ENCODE measurements at places on chromosomes 1 and 21.
A peak's percentile ranks its signal among the peaks of the same experiment; 100 is the strongest.

DNA sequence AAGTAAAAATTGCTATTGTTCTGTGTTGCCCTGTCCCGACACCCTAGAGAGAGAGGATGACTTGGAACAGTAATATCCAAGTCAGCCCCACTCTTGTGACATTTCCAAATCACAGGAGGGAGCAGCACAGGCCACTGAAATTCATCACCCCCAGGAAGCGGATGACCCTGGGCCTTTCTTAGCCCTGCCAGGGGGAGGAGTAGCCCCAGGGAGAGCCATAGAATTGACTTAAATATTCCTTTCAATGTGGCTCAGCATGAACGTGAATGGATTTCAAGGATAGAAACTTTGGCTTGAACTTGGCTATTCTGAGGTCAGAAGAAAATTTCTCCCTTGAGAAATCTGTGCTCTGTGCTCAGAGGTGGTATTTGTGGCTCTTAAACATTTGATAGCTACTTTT, 80.6 kb downstream of the CENPF start:
- DNase-seq, result no peak

DNA sequence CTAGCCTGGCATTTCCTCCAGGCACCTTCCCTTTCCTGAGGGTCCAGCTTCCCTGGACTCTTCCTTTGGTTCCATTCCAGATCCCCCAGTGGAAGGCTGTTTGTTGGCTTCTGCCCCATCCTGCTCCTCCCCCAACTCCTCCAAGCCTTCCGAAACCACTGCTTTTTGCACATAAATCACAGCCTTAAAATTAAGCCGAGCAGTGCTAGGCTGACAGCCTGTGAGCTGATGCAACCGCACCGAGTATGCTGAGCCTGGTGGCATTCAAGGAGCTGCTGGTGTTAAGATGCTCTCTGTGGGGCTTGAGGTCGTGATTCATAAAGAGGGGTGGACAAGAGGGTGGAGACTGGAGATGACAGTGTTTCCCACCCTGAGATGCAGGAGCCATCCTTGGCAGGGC, 266.6 kb upstream of the C1orf174 start:
- no peak for DNase-seq

- DNase-seq, result no peak
Observed at GRCh38 chr1:93014168-93014567, 52.9 kb upstream of the DIPK1A start.

GRCh38 chr1:235047331-235047871, 81.2 kb downstream of the TOMM20 start:
- DNase-seq, result peak; percentile 78

DNA sequence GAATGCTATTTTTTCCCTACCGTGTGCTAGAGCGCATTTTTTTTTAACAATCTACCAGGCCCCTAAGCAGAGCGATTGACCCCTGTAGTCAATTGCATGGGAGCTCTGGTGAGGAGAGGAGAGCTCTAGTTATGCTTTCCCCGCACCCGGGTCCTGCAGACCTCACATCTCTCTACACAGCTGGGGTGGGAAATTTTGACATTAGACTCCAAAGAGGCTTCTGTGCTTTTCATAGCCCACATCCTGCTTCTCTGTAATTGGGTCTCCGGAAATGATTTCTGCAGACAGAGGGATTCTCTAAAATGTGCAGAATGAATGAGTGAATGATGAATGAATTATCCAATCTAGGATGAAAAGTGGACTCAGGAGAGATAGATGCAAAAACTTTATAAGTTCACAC, 41.5 kb upstream of the DUSP10 start:
- DNase-seq, result no peak

GRCh38 chr1:27503844-27504587, 14.0 kb upstream of the WASF2 start:
- DNase-seq, result no peak

DNA sequence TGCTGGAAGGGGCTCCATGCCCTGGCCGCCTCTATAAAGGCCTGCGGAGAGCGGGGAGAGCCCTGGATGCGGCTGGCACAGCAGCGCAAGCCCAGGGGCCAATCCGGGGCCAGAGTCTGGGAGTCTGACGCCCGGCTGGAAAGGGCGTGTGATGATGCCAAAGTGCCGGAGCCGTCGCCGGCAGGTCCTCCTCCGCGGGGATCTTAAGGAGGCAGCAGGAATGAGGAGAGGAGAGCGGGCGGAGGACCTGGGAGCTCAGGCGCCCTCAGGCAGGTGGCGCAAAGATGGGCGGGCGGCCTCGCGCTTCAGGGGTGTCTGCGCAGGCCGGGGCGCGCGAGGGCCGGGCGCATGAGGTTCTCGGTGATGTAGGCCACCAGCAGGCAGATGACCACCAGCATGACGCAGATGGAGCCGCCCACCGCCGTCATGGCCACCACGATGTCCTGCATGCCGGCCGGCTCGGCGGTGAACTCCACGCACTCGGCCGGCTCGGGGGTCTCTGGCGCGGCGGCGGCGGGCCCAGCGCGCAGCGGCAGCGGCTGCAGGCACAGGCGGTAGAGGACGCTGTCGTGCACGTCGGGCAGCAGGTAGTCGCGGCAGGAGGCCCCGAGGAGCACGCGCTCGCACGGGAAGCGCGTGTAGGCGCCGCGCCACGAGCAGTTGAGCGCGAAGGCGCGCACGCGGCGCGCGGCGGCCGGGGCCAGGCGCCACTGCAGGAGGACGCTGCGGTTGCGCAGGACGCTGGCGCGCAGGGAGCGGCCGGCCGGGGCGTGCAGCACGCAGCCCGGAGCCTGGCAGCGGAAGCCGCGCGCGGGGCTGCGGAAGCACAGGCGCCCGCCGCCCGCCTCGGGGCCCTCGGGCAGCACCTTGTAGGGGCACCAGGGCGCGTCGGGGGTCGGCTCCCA, 653 bp downstream of the FNDC10 start:
- no peak for DNase-seq

DNA sequence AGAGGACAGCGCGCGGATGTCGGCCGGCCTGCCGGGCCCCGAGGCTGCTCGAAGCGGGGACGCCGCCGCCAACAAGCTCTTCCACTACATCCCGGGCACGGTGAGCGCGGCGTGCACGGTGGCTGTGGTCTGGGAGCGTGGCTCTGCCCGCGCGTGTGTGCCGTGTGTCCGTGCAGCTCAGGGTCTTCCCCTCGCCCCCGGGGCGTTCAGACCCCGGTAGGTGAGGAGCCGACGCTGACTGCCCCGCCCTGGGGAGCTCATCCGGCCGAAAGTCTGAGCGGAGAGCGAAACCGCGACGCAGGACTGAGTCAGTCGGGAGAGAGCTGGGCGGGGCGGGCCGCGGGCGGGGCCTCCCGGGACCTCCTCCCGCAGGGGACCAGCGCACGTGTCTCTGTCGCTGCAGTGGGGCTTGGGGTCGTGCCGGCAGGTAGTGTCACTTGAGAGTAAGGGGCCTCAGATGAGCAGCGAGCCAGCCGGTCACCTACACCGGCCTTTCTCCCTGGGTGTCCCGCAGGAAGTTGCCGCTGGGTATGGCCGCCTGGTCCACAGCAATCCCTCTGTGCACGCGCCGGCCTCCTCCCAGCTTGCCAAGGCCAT, 520 bp downstream of the PLEKHN1 start:
- DNase-seq, result no peak

DNA sequence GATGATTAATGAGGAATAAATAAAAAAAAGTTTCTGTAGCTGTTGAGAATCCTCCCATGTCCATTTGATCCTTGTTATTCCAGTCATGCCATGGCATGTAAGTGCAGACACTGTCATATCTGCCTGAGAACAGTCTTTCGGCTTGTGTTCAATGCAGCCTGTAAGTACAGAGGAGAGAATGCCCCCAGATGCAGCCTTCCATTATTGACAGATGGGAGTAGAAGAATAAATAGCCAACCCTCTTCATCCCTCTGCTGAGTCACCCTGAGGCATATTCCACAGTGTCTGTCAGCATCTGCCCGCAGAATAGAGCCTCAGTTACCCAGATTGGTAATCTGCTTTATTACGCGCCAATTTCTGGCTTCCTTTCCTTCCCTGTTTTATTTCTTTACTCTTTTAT, 139.4 kb downstream of the LRRC7 start:
- DNase-seq, result no peak
